ENCODE measurements at places on chromosomes 3 and 15. TPM values are rescaled to one million over a fixed set of nuclear protein-coding genes. Genes with fewer than 3 reads are reported as not detected.

DNA sequence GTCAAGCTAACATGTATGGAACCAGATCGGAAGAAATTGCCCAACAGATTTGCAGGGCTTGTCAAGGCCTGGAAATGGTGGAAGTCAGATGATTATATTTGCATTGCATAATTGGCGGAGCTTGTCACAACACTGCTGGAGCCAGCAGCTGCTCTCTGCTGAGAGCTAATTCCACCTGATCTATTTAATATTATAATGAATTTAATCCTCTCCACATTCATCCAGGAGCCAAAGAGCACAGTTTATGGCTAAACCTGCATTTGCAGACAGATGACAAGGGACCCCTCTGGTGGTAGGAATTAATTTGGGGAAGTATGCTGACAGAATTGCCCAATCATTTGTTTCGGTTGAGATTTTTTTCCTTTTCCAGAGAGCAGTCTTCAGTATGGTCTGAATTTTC is 730.2 kb downstream of the TUSC7 start:
- DNase-seq: peak; percentile 1

GRCh38 chr15:67178569-67179210 is 75.8 kb downstream of the AAGAB start:
- DNase-seq: no peak

- no peak for DNase-seq
Observed at GRCh38 chr3:179688850-179689249, 36.0 kb downstream of the USP13 start.

Gene DIPK2A
- 28.9 TPM for total RNA-seq

DNA sequence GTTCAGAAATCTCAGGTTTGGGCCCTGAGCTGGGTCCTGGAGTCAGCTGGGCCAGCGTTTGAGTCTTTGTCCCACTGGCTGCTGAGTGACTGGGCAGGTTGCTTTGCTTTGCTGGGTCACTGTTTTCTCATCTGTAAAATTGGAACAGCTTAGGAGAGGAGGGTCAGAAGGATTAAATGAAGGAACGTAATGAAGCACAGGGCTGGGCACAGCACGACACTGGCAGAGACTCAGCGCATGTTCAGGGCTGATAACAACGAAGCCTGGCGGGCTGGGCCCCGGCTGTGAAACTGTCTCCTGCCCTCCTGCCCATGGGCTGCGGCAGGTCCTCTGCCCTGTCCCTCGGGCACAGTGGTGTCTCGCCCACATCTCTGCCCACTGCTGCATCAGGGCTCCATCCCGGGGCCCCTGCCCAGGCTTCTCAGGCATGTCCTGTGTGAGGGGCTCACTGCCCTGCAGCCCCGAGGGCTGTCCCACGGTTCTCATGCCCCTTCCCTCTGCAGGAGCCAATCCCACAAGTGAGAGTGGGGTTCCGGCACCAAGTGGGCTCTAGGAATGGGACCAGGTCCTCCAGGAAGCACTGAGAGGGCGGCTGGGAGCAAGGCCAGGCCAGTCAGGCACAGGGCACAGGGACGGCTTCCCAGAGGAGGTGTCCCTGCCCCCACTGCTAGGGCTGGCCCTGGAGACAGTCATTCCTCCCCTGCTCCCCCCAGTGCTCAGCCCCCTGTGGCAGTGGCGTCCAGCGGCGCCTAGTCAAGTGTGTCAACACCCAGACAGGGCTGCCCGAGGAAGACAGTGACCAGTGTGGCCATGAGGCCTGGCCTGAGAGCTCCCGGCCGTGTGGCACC is 88.0 kb downstream of the TBC1D2B start:
- DNase-seq: no peak

GRCh38 chr3:173241727-173242126 is 100.7 kb upstream of the SPATA16 start:
- no peak for DNase-seq

- DNase-seq: no peak
Observed at GRCh38 chr3:106560451-106560966, 691.7 kb upstream of the CBLB start.

- DNase-seq: no peak
Observed at GRCh38 chr3:64140651-64141050, 84.6 kb downstream of the PRICKLE2 start.

GRCh38 chr3:194995334-194995733 is 275.6 kb downstream of the XXYLT1 start:
- DNase-seq: no peak

DNA sequence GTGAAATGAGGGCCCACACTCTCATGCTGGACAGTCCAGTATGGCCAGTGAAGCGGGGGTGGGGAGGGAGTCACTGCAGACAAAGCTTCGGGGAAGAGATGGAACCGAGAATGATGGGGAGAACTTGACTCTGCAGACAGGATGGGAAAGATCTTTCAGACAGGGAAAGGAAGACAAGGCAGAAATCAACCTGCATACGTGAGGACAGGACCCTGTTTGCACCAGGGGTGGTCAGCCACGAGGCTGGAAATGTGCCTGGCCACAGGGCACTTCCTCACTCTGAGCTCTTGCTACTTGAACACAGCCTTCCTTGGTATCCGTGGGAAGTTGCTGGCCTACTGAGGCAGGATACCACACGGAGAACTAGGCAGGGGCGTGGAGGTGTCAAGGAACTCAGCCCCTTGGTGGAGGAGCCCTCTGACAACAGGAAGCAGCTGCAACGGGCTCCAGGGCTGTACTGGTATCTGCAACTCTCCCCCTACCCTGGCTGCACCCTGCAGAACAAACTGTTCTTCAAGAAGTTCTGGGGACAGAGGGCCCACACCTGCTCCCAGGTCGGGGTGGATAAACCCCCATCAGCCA is 9.3 kb upstream of the SRP14 start:
- peak; percentile 39 for DNase-seq

DNA sequence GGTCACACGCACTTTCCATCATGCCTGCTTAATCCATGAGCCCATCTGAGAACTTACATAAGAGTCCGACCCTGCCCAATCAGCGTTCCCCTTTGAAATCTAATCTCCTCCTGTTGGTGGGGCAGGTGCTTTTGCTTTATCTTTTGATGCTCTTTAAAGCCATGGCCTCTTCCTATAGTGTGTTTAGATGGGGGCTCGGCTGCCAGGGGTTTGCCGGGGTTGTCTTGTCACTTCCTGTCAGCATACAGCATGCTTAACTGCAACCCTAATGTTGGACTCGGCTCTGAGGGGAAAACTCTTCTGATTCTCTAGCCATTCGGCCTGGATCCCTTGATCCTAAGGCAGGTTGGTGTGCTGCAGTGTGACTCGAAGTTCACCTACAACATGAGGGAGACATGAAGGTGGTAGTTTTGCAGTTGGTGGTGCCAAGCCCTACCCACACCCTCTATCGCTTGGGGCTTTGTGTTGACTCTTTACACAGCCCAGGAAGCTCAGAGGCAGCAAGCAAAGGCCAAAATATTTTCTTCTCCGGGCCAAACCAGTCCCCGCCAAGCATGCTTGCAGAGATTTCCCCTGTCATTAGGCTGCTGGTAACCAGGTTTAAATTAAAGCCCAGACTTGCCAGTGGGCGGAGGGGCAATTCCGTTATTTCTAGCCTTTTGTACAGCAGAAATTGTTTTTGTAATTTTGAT is 218.7 kb downstream of the FEZF2 start:
- no peak for DNase-seq

DNA sequence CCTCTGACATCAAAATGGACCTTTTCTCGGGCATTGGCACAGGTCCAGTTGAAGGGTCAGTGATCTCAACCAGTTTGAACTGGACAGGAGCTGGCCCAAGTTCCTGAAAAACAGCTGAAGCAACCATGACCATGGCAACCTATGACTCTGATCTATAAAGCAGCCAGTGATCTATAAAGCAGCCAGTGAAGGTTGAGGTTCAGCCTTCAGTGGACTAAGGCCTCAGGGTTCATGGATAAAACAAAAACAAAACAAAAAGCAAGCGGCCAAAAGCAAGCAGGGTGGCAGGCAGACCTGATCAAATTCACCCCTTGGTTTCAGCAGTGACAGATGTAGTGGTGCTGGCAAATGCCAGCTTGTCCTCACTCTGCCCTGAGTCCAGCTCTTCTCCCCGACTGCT is 10.0 kb upstream of the CHRNB4 start:
- DNase-seq: no peak

Gene KCNAB1
- total RNA-seq: 2.4 TPM

DNA sequence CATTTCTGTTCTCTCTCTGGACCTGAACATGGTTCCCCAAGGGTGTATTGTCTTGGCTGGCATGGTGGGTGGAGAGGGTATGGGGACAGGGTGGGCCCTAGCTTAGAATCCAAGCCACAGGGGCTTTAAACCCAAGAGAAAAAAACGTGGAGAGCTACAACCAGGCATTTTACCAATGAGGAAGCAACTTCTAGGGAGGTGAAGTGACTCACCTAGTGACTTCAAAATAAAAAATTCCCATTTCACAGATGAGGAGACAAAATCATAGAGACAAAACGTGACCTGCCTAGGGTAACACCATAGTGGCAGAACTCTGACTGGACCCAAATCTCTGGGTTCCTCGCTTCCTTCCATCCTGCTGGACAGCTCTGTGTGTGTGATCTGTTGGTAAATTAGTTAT is 216.8 kb downstream of the RPLP1 start:
- no peak for DNase-seq

DNA sequence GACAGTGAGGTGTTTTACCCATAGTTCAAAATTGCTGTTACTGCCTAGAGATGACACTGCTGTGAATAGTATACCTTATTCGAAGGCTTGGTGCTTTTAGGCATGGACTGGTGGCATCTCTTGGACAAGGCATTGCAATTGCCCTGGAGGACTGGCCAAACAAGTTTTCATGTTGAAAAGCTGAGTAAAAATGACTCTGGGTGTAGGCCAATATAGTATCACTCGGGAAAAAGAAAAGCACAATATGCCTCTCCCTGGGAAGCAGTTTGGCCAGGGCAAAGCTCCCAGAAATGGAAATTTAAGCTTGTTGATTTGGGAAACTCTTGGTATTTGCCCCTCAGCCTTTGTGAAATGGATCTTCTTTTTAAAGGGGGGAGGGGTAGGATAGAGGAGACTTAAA is 54.8 kb downstream of the ZNF609 start:
- no peak for DNase-seq

DNA sequence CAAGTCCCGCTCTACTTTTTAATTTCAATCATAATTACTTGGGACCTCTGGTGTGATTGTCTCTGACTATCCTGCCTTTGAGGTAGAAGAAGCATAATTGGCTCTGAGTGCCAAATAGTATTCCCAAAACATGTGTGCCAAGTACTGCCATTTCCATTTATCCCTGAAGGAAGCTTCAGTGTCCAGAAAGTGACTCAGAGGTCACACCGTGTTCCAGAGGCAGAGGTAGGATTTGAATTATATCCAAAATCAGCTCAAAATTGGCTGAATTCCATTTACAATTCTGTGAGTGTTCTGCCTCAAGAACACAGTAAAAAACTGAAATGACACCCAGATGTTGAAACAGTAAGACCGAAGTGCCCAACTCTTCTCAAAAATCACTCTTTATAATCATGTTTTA is 255.3 kb downstream of the RSL24D1 start:
- no peak for DNase-seq

Gene ARF4
- total RNA-seq: 137 TPM

DNA sequence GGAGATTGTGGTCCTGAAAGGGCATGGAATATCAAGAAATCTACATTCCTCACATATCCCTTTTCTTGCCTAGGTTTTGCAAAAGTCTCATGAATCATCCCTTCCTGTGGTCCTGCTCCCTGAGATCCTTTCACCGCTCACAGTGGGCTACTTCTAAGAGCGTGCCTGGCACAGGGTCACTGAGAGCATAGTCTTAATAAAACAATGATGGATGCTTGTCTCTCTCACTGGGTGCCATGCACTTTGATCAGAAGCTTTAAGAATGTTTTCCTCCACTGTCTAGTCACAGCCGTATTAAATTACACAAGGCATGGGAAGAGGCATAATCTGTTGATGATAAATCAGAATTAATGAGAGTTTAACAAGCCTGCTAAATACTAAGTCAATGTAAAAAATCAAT is 269.7 kb upstream of the ATP10A start:
- DNase-seq: no peak

- DNase-seq: no peak
Observed at GRCh38 chr15:67196672-67197363, 57.6 kb downstream of the AAGAB start.

DNA sequence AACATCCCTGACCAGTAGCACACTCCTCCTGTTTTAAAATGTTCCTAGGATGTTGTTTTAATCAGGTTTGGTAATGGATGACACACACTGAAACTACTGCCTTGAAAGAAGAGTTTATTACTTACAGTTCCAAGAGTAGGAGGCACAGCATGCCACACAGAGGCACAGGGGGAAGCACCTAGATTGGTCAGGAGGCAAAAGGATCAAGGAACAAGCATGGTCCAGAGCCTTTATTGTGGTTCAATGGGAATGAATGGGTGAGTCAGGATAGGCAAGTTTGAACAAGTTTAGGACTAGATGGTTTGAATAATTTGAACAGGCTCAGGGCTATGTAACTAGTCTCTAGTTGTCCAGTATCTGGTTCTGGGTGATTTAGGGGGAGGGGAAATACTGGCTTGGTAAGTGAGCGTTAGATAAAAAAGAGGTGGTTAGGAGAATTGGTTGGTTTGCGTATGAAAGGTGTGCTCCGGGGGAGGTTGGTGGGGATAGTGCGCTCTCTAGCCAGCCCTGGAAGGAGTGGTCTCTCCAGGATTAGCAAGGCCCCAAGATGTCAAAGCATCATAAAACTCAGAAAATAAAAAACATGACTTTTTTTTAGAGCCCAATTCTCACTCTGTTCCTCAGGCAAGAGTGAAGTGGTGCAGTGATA is 35.1 kb downstream of the TMOD3 start:
- no peak for DNase-seq

DNA sequence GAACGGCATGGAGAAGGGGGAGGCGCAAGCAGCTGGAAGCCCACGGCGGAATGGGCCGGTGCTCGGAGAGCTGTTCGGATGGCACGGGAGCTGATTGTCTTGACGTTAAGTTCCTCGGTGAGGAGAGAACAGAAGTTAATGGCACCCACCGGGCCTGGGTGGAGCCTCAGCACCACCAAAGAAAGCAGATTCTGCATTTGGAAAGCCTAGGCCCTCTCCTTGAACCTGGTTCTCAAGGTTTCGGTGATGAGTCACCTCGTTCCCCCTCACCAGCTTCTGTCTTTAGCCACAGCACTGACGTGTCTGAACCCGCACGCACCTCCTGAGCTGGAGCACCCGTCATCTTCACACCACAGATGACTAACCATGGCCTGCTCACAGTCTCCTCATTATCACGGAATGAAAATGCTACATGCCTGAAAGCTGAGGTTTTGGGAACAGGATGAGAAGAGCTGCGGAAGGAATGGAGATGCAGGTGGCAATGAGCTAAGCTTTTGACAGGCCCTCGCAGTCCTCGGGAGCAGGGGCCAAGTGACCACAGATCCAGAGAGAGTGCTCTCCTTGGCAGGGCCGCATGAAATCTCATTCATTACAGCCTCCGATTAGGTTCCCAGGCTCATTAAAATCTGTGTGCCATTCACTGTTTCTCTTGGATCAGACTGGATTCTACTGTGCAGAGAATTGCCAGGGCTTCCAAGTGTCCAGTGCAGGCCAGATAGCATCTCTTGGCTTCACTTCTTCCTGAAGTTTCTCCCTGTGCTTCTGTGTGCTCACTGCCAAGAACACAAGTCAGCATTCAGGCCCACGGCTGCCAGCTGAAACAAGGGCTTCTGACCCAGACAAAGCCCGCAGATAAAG is 96.3 kb upstream of the DLG1 start:
- DNase-seq: no peak

GRCh38 chr15:67865766-67866165 is 25.9 kb upstream of the RNU6-1 start:
- DNase-seq: no peak

- DNase-seq: no peak
Observed at GRCh38 chr3:31988271-31988670, 6.7 kb downstream of the ZNF860 start.
